ENCODE measurements at places on chromosomes 16 and 17.

DNA sequence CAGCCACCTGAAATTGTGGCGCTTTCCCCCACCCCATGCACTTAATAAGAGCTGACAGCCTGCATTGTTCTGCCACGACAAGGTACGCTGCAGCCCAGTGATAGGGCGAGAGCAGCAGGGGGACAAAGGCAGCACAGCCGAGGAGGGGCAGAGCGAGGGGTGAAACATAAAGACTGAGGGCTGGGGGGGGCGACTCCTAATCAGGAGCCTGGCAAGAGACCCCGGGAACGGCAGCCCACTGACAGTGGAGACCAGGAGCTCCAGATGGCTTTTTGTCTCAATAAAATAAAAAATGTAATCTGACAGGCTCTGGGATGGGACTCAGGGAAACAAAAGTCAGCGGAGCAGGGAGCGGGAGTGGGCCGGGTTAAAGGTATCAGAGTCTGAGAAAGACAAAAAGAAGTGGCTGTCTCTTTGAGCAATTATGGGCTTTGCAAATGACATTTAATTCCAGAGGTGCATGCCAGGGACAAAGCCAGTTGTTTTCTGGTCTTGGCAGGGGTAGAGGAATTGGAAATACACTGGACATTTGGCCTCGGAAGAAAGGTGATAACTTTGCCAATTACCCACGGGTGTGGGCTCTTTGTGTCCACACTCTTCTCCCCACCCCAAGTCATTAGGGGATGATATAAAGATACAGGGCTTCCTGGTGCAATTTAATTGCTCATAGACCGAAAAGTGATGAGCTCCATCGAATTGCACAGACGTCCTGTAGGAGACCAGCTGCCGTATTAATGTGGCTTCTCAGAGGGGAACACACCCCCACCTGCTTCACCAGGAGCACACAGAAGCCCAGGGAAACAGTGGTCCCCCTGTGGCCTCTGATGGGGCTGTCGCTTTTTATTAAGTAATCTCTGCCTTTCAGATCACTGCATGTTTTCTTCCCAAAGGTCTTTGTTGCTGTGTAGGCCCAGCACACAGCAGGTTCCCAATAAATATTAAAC is 17.6 kb upstream of the CCDC182 start:
- DNase-seq: no peak

GRCh38 chr16:80940069-80940856 is 66.4 kb downstream of the CMC2 start:
- DNase-seq: no peak

- no peak for DNase-seq
Observed at GRCh38 chr16:89395150-89396142, 94.9 kb downstream of the ANKRD11 start.

DNA sequence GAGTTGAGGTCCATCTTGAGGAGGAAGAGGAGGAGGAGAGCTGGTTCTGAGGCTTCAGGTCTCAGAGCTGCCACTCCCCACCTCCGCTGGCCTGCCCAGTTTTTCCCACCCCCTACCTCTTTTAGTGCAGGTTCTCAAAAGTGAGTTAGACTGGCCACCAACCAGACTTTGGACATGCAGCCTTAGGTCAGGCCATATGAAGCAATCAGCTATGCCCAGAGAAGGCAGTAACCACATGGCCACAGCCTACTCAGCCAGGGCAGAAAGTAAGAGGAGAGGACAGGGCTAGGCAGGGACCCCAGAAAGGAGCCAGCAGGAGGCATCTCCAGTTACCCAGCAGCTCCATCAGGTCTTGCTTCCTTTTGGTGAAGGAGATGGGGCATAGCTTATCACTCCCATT is 9.0 kb downstream of the MYO15A start:
- no peak for DNase-seq

DNA sequence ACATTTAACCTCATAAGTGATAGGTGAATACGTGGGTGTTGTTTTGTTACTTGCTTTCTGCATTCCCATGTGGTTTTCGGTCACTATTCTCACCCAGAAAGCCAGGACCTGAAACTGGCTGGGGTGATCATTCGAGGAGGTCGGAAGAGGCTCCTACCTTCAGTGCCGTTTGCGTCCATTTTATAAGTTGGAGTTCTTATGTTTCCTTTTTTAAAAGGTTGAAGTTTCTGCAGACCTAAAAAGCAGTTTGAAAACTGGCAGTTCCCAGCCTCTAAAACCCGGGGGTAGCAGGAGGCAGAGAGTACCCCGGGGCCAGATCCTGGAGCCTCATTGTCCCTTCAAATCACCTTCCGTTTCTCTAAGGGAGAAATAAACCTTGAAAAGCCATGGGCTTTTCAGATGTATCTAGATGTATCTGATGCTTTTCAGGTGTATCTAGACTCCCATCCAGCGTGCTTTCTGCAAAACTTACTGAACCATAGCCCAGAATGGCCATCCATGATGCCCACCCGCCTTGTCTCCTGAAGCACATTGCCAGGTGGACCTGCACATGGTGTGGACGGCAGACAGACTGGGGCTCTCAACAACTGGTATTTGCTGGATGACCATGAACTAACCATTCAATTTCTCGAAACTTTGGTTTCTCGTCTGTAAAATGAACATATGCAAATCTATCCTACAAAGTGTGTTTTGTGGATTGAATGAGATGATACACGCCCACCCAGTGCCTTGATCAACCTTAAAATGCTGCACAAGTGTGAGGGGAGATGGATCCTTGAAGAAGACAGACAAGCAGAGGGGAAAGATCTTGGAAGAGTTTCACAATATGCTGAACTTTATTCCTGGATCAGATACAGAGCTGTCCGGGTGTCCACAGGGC is 1.3 kb downstream of the NLRC5 start:
- no peak for DNase-seq

DNA sequence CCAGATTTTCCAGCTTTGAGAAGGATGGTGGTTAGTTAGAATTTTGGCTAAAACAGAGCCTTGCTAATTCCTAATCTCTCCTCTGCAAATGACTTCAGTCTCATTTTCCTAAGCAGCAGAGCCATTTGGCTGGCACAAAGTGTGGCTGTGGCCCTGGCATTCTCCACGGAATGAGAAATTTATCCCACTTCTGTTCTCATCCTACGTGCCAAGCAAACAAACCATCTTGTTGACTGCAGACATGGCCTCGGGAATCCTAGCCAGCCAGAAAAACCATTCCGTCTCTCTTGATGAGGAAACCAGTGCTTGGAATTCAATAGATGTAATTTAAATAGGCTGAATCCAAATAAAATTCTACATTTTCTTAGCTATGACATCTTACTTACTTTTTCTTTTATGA is 34.1 kb upstream of the ELAC2 start:
- DNase-seq: no peak

DNA sequence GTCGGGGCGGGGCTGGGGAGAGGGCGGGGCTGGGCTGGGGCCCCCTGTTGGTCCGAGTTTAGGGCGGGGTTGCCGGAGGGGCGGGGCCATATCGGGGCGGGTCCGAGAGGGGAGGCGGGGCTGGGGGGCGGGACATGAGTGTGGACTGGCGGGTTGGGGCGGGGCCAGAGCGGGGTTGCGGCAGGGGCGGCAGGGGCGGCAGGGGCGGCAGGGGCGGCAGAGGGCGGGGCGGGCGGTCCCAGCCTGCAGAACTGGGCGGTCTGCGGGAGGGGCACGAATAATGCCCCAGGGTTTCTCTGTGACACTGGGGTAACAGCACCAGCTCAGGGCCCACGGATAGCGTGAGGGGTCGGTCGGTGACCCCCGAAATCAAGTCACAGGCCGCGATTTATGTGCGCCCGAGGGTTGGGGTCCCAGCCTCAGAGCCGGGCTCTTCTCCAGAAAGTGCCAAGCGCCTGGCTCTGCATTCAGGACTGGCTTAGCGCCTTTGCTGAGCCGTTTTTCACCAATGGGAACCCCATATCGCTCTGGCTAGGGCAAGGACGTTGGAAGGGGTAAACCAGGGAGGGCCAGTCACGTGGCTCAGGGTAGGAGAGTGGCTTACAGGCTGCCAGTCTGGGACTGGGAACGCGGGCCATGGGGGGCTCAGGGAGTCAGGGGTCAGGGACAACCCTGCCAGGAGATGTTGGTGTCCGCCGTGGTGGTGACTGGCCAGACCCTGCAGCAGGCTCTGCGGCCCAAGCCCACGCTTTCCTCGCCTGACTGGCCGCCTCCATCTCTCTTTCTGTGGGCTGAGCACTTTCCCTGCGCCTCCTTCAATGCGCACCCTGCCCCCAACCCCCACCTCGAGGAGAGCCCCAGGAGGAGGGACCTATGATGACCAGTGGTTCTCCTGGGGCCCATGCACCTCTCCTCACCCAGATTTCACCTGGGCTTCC is 1.2 kb upstream of the METTL26 start:
- DNase-seq: peak; percentile 83

DNA sequence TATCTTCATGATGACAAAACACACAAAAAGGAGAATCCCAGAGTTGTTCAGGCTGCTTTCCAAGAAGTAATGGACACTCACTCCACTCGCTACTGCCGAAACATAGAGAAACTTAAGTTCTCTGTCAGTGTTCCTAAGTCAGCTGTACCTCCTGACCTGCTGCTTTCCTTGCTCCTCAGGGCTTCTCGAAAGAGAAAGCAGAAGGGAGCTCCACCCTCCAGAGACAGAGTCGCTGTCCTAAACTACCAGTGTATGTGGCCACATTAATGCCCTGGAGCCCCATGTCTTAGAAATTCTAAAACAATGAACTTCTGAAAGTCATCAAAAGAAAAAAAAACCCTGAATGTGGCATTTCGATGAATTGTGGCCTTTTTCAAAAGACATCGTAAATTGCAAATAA is 390.8 kb upstream of the MON1B start:
- DNase-seq: no peak

DNA sequence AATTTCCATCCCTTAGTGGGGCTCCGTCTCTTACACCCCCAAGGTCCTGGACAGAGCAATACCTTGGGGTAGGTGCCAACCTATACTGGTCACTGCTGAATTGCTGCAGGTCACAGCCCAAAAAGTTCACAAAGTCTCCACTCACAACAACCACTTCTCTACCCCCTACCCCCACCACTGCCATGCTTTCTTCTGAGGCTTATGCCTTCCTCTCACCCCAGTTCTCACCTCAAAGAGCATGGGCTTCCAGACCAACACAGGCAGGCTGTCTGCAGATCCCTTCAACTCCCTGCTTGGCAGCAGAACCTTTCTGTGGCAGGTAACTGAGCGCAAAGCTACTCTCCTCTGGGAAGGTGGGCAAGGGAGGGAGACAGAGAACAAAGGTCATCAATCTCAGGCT is 35.5 kb downstream of the C16orf78 start:
- no peak for DNase-seq

DNA sequence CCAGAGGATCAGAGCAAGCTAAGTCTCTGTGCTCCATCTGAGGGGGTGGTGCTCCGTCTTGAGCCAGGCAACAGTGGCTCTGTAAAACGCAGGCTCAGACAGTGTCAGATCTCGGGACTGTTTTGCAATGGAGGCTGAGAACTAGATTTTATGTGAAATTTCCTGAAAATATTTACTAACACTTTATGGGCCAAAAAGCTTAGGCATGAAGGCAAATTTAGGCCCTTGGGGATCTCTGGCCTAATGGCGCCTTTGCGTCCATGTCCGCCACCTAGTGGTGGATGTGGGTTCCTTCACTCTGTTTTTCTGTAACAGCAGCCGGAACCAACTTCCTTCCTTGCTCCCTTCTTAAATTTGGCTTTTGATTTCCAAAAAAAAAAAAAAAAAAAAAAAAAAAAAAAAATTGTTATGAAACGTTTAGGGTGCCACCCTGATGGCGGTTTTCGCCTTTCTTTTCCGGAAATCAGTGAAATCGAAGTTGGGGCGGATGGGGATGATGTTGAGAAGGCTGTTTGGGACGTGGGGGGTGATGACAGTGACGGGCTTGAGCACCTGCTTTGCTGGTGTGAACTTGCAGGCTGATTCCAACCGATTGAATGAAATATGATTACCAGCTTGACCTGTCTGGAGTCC is 14.0 kb upstream of the ELAC2 start:
- DNase-seq: peak; percentile 22

DNA sequence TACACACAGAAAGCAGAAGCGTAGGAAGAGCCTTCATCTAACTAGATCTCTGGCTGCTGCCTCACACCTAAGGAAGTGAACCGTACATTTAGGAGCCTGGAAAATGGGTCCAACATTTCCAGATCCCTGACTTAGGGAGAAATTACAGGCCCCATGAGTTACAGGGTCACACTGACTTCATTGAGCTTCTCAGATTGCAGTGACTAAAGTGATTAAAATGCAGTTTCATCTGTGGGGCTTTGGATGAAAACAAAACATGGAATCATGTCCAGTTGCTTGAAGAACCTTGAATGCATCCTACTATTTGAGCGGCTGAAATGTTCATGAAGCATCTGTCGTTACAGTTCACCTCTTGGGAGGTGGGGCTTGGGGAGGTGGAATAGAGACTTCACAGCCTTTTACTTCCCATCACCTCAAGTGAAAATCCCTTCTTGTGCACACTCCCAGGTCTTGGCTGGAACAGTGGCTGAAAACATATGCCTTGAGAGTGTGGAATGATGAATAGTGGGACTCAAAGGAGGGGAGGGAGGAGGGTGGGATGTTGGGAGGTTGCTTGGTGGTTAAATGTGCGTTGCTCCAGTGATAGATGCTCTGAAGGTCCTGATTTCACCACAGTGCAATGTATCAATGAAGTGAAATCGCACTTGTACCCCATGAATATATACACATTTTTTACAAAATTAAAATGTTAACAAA is 19.7 kb downstream of the TEKT3 start:
- no peak for DNase-seq

DNA sequence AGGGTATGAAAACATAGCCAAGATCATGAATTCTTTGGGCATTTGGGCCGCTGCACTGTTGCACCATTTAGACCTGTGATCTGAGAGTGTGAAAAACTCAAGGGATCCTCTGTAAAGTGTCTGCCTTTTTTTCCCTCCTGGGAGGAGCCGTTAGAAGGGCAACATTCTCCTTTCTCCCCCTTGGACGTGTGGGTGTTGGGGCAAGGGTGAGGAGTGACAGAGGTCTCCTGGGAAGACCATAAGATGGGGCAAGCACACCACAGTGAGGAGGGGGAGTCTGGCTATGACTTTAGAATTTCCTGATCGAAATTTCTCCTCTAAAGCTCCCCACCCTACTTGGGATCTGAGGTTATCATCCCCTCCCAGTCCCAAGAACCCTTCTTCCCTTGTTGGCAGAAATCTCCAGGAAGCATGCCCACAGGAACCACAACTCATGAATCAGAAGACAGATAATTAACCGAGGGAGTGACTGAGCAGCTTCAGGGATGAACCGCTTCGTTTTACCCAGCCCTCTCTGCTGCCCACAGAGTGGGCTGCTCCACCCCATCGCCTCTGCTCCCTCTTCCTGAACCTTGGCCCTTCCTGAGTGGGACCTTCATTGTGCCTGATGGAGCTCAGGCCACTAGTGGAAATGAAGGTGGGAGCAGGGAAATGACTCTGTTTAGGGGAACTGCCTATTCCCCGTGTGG is 4.2 kb downstream of the ITGB3 start:
- DNase-seq: no peak
